ENCODE measurements at places on chromosomes 11 and 22.

DNA sequence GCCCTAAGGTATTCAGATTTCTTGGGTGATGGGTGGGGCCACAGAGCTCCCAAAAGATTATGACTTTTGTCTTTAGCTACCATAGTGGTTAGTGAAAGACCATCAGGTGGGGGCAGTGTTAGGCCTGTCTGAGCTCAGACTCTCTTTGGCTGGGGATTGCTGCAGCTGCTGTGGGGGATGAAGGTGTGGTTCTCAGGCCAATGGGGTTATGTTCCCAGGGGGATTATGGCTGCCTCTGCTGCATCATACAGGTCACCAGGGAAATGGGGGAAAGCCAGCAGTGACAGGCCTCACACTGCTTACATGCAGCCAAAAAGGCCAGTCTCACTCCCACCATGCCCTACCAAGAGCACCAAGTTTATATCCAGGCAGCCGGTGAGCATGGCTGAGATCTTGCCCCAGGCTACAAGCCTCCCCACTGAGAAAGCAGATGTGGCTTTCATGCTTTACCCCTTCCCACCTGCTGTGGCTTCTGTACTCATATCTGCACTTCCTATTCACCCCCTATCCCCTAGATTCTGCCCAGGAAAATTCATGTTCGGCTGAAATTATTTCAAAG, 24.8 kb downstream of the CNTF start:
- no peak for DNase-seq

GRCh38 chr22:25928038-25928437, 186.1 kb downstream of the MYO18B start:
- no peak for DNase-seq

DNA sequence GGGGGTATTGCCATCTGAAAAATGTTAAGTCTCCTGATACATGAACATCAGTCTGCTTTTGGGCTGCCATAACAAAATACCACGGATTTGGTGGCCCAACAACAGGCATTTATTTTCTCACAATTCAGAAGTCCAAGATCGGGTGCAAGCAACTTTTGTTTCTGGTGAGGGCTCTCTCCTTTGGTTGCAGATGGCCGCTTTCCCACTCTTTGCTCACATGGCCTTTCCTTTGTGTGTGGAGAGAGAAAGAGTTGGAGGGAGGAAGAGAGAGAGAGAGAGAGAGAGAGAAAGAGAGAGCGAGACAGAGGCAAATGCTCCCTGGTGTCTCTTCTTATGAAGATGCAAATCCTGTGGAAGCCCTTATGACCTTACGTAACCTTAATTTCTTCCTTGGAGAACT, 2.5 kb upstream of the KRTAP5-2 start:
- no peak for DNase-seq

DNA sequence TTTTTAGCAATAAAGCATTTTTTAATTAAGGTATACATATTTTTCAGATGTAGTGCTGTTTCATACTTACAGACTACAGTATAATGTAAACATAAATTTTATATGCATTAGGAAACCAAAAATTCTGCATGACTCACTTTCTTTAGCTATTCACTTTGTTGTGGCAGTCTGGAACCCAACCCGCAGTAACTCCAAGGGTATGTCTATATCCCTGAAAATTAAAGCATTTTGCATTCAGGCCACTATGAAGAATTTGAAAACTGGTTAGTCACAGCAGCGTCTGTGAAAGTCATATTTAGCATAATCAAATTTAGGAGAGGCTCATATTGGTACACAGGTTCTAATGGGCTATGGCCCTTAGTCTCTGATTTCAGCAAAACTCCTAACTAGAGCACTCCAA, 46.8 kb downstream of the BBOX1 start:
- DNase-seq = no peak

GRCh38 chr22:41565403-41566054, 4.7 kb downstream of the CSDC2 start:
- peak; percentile 33 for DNase-seq

DNA sequence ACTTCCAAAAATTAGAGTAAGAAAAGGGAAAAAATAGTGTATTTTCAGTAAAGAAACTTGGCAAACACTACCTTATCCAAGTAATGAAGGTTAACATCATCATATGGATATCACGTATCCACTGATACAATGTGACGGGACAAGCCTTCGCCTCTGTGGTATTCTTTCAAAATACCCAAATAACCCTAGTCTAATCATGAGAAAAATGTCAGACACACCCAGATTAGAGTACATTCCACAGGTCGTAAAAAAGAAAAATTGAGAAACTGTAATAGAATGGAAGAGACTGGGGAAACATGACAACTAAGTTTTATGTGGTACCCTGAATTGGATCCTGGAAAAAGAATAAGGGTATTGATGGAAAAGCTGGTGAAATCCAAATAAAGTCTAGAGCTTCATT, 48.9 kb downstream of the NARS2 start:
- DNase-seq = no peak

- no peak for DNase-seq
Observed at GRCh38 chr11:1748636-1749394, 1.6 kb downstream of the IFITM10 start.

DNA sequence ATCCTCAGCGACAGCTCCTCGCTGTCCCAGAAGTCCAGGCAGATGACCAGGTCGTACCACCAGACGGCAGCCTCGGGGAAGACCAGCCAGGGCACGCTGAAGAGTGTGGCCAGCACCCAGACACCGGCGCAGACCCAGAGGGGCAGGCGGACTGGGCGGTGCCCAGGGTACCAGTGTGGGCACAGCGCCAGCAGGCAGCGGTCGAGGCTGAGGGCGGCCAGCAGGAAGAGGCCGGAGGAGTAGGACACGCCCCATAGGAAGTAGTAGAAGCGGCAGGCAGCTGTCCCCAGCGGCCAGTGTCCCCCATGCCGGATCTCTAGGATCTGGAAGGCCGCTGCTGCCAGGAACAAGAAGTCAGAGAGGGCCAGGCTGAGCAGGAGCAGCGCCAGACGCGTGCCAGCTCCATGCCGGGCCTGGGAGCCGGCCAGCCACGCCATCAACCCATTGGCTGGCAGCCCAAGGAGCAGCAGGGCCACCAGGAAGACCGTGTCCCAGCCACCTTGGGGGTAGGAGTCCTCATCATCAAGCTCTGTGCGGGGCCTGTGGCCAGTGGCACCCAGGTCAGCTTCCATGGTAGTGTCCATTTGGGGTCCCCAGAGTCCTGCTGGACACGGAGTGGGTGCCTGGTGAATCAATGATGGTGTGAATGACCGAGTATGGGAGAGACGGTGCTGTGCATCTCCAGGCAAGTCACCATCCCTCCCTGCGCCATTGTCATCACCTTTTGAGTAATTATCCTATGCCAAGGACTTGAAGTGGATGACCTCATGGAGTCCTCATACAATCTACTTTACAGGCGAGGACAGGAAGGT, at the start of gene GPR152:
TSS of gene GPR152 (minus strand) at position 589 of the 812 bp plus-strand sequence. CDS start at position 584, 5 bp downstream.
- DNase-seq = no peak

DNA sequence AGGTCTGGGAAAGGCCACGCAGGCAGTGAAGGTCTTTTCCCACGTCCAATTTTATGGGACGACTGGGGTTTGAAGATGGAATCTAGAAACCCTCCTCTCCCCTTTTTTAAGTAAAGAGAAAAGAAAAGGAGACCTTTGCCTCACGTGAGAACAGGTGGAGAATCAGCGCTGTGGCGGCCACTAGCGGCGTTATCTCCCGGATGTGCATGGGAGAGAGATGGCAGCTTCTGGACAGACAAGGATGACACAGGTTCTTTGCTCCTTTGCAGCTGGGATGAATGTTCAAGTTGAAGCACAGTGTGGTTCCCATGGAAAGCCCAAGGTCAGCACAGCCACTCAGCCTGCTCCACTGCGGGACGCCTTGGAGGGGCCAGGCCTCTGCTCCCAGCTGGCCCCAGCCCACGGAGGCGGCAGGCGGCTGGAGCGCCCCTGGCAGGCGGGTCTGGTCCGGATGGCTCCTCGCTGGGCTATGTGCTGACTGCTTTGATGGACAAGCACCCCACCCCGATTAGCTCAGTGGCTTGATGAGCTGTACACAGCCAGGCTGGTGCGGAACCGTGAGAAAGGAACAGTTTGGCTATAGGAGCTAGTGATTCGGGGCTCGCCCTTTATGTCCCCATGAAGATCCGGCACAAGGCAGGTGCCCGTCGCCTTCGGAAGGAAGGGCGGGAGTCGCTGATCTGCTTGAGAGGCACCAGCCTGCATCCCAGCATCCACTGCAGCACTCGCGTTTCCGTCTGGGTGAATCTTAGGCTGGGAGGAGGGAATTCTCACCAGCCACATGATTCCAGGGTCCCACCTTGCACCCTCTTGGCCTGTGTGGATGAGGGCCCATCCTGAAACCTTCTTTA, 14.5 kb upstream of the BID start:
- DNase-seq = no peak

- no peak for DNase-seq
Observed at GRCh38 chr11:76668362-76669155, 2.0 kb downstream of the LRRC32 start.

GRCh38 chr11:88522624-88523385, 185.3 kb upstream of the CTSC start:
- no peak for DNase-seq

GRCh38 chr11:99739464-99740089, 718.8 kb downstream of the CNTN5 start:
- DNase-seq = peak; percentile 3

GRCh38 chr11:114178656-114179055, 117.5 kb upstream of the NNMT start:
- DNase-seq = no peak

DNA sequence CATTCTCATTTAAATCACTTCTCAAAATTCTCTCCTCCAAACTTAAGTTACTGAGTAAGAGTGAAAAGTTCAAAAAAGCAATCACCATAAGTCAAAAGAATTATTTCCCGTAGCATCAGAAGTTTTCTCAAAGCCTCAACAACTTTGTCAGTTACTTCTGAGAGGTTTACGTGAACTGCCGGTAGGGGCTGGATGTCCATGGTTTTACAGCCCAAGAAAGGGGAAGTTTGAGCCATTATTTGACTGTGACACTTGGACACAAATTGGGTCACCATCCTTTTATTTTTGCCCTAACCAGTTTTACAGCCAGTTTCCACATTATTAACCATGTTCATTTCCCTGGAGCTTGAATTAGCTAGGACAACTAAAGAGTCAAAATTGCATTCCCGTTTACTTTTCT, 7.5 kb downstream of the POU2AF3 start:
- no peak for DNase-seq

GRCh38 chr22:47127441-47127871, 365.0 kb downstream of the TBC1D22A start:
- no peak for DNase-seq

GRCh38 chr11:77423624-77424023, 50.3 kb downstream of the PAK1 start:
- no peak for DNase-seq

- no peak for DNase-seq
Observed at GRCh38 chr11:130787973-130788570, 128.2 kb downstream of the SNX19 start.

- DNase-seq = no peak
Observed at GRCh38 chr22:30182350-30182745, 64.2 kb downstream of the LIF start.

- DNase-seq = no peak
Observed at GRCh38 chr11:117914991-117915618, 14.1 kb downstream of the TMPRSS13 start.

Measured in activated CD4-positive, alpha-beta T cell treated with anti-CD3 and anti-CD28 coated beads, Interleukin-2, Interleukin-4, amounts not matched to agents 100 ng/mL and 50 ng/mL, durations not matched to agents 16 hours and 8 hours (primary cell).